ENCODE measurements at places on chromosomes 4 and X.

DNA sequence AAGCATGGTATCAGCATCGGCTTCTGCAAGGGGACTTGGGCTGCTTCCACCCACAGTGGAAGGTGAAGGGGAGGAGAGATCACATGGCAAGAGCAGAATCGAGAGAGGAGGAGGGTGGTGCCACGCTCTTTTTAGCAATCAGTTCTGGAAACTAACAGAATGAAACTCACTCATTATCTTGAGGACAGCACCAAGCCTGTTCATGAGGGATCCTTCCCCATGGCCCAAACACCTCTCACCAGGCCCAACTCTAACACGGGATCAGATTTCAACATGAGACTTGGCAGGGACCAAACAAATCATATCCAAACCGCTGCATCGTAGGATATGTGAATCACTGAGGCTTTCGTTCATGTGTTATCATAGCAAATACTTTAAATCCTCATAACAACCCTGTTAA lies 125.5 kb downstream of the GPC3 start:
- no peak for DNase-seq

DNA sequence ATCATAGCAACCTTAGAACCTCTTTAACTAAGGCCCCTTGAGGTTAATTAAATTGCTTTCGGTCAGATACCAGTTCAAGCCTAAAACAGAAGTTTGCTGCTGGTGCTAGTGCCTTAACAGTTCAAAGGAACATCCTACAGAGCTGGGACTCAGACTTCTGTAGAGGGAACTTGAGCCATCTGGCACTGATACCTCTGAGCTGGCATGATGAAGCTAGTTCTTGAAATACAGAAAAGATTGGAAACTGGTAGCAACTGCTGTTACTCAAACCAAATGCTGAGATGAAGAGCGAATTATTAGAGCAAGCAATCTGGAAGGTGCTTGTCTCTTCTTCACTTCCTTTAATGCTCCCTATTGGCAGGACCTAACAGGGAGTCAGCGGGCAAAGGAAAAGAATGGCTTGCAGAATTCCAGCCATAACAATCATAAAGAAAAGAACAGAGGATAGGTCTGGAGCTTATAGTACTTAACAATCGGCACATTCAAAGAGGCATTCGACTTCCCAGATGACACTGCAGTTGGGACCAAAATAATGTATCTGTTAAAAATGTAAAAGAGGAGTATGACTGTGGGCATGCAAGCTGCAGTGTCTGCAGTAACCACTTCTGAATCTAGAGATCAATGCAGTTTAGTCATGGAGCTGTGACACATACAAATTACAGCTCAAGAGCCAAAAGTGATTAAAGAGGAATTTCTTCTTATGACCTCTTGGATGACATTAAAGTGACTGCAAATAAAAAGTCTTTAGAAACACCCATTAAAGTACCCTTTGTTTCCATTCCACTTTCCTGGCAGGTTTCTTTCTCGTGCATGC lies 298.9 kb downstream of the PDGFC start:
- DNase-seq, result no peak

- no peak for DNase-seq
These were observed 104.1 kb downstream of the FSTL5 start for GRCh38 chr4:162059656-162060055.

DNA sequence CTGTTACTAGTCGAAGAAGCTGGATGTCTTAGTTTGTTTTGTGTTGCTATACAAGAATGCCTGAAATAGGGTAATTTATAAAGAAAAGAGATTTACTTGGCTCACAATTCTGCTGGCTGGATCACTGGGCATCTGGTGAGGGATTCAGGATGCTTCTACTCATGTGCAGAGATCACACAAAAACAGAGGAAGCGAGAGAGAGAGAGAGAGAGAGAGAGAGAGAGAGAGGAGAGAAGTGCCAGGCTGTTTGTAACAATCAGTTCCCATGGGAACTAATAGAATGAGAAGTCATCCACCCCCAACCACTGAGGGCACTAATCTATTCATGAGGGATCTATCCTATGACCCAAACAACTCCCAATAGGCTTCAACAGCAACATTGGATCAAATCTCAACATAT lies 66.2 kb upstream of the FAM9A start:
- no peak for DNase-seq

- no peak for DNase-seq
These were observed 242.4 kb downstream of the ARHGAP24 start for GRCh38 chr4:85717351-85717750.

GRCh38 chrX:49192722-49193328 lies 6.7 kb upstream of the PRICKLE3 start:
- peak; percentile 44 for DNase-seq

- no peak for DNase-seq
These were observed 207.4 kb downstream of the AFAP1 start for GRCh38 chr4:7732263-7732662.

- no peak for DNase-seq
These were observed 479.7 kb upstream of the DIAPH2 start for GRCh38 chrX:96204928-96205327.

- DNase-seq, result no peak
These were observed 14.6 kb downstream of the LETM1 start for GRCh38 chr4:1841201-1841886.

DNA sequence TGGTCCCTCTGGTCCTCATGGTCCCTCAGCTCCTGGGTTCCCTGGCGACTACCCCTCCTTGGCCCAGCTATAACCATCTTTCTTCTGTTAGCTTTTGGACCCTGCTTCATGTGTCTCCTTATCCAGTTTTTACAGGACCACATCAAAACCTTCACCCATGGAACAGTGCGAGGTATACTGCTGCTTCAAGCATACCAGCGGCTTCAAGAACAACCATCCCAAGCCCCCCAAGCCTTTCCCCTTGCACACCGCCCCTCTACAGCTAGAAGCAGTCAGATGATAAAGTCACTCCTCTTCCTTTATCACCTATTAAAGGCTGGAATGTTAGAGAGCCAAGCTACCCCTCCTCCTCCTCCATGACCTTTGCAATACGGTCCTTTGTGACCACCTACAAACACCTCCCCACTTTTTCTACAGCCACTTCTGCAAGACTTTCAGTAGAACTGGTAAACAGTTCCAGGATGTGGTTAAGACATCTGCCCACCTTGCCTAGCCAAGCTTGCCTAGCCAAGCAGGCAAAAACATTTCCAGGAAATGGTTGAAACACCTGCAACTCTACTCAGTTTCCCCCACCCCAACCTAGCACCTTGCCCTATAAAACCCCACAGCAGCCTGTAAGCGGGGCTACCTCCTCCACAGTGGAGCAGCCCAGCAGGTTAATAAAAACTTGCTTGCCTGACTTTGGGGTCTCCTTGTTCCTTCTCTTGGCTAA lies 125.7 kb downstream of the ZC4H2 start:
- DNase-seq, result no peak

- DNase-seq, result no peak
These were observed 145.2 kb downstream of the TET2 start for GRCh38 chr4:105291925-105292324.

DNA sequence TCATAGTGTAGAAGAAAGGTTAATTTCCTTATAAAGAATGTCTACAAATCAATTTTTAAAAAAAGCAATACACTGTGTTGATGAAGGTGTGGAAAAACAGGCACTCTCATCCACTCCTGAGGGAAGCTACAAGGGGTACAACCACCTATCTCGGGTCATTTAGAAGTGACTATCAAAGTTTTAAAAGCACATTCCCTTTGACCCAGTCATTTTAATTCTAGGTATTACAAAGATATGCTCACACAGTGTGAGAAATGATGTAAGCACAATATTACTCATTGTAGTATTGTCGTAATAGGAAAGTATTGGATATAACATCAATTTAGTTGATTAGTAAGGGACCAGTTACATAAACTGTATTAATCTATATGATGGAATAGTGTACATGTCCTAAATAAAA lies 7.4 kb upstream of the HCCS start:
- DNase-seq, result no peak

- DNase-seq, result no peak
These were observed 31.4 kb upstream of the GPR78 start for GRCh38 chr4:8548731-8549351.

DNA sequence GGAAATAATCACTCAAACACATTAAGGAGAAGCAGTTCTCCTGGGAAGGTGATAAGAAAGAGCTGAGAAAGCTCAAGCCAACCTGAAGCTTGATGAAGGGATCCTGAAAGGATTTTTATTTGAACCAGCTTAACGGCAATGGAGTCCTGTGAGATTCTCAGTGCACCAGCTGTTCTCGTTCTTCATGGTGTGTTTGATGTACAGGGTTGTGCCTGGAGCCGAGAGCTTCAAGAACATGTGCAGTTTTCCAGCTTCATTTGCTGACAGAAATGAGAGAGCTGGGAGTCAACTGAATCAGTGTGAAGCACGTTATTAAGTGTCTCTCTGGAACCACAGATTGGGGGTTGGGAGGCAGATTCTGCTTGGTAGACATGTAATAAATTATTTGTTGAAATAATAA lies 115.7 kb downstream of the ANKRD50 start:
- no peak for DNase-seq

DNA sequence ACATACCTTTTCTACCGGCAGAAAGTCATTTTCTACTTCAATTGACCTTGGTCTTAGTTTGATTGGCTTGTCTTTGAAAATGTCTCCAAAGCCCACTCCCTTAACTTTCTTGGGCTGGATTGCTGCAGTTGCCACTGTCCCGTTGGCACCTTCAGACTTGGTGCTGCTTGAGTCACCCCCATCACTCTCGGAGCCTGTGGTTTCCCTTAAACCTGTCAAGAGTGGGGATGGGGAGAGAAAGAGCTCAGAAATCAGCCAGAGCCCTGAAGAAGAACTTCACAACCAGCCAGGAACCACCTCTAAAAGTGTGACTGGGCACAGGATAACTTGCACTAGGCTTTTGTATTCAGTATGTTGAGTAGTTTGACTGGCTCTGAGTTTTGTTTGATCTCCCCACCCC lies 168.5 kb upstream of the MAP3K15 start:
- no peak for DNase-seq

DNA sequence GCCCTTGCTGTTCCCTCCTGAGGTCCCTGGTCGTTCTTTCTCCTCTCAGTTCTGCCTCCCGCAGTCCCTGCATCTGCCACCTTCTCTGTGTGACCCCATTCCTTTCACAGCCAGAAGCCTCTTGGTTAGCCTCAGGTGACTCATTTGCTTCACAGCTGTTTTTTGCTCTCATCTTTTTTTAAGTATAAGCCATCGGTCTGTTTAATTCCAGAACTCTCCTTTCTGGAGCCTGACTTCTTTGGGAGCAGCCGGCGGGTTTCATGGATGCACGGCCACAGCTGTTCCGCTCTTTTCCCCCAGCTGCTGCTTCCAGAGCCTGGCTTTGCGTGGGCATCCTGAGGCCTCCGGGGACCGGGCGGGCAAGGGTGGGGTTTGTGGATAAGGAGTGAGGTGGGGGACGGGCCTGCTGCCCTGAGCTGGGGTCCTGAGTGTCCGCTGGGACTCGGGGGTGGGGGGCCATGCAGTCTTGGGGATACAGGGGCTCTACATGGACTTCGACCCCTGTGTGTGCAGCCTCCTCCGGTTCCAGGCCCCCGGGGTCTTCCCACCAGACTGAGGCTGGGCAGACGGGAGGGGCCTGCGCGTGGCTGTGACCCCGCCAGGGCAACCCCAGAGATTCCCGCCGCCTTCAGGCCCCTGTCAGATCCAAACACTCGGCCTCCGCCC lies 46.7 kb downstream of the PCGF3 start:
- no peak for DNase-seq

DNA sequence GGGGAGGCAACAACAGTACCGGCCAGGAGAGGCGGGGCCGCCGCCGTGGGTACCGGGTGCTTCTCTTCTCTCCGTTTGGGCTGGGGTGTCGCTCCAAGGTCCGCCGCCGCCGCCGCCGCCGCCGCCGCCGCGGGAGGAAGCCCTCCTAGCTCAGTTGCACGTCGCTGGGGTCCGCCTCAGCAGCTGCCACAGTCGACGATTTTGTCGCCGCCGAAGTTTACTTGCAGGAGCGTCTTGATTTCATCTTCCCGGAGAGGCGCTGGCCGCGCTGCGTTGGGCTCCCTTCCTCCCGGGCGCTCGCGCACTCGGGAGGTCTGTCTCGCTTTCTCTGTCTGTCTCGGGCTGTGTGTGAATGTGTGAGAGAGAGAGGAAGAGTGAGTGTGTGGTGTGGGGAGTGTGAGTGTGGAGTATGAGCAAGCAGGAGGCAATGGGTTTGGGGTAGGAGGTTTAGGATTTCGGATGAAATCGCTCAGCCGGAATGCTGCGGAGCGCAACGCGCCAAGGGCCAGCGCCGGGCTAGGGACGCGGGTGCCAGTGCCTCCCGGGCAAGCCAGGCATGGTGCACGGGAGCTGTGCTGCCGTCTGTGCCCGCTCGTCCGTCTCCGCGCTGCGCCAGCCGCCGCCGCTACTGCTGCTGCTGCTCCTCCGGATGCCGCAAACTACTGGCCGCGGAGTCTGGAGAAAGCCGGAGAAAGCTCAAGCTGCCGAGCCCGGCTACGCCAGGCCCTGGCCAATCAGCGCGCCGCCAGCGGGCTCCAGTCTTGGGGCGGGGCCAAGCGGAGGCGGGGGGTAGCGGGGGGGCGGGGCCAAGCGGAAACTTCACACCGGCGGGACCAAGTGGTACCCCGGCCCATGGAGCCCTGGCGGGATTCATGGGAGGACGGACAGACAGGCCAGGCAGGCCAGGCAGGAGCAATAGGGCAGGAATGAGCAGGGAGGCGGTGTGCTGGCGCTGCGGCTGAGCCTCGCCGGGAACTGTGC lies at the start of gene PCDH19:
Gene PCDH19 (minus strand): TSS at position 664 of the 981 bp plus-strand sequence. CDS start 1,676 bp downstream, outside the sequence.
- DNase-seq, result no peak

- DNase-seq, result no peak
These were observed 94.3 kb upstream of the PLAC1 start for GRCh38 chrX:134752558-134752957.

DNA sequence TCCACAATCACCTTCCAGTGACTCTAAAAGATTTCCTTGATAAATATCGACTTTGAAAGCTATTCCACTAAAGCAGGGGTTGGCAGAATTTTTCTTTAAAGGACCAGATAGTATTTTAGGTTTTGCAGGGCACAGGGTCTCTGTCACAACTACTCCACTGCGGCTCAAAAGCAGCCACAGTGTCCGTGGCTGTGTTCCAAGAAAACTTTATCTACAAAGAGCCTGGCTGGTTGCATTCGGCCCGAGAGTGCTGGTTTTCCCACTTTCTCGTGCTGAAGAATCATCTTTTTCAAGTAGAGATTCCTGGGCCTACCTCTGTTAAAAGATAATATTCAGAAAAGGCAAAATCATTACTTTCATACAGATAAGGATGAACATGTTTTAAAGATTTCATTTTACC lies 55.6 kb downstream of the TSPAN7 start:
- no peak for DNase-seq

DNA sequence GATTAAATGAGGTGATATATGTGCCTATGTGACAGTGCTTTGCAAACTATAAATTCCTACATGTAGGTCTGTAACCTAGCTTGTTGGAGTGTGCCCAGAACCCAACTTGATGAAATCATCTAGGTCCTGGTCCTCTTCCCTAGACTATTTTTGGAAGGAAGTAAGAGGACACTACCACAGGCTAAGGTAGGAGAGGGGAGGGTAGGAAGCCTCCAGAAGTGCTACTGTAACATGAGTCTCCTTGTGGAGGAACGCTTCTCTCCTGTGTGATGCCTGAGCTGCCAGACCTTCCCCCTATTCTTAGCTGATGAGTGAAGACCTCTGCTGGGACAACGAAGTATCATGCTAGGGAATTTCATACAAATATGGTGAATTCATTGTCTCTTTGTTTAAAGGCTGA lies 41.8 kb upstream of the IL21 start:
- DNase-seq, result no peak
